ENCODE measurements at places on chromosomes 6 and 20.

DNA sequence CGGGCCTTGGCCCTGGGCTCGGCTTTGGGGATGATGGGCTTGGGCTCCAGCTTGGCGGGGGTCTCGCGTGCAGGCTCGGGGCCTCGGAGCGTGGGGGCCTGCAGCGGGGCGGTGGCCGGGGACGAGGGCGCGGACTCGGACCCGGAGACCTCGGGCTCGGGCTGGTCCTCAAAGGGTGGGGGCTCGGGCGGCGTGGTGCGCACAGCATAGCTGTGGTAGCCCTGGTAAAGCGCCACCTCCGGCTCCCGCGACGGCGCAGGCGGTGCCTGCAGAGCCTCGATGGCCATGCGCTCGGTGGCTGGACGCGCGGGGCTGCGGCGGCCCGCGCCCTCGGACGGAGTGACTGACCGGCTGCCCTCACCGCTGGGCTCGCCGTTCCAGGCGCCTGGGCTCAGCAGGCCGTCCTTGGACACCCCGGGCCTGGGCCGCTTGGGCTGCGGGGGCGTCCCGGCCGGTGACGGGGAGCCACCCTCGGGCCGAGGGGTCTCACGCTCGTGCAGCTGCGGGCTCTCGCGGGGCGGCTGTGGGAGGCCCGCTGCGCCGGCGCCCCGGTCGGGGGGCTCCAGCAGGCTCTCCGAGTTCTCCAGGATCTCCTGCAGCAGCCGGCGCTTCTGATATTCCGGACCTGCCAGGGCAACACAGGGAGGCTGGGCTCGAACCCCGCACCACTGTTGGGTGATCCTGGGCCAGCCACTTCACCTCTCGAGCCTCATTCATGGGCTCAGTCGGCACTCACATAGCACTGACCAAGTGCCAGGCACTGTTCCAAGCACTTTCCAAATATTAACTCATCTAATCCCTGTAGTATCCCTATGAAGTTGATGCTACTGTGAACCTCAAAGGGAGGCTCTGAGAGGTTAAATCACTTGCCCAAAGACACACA, 71.0 kb downstream of the JPH2 start:
- no peak for DNase-seq

DNA sequence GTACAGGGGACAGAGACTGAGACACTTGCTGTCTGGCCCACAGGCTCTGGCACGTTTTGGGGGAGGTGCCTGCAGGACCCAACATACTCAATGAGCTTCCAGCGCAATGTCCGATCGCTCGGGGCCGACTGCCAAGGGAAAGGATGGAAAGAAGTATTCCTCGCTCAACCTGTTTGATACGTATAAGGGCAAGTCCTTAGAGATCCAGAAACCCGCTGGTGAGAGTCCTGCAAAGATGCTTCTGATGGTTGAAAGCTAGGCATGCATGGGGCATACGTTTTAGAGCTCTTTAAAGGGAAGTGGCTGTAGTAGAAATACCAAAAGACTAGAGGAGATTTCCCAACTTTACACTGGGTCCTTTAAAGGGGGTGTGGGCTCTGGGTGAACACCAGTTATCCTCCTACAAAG, 2.2 kb downstream of the PRRC2A start:
- DNase-seq: no peak

DNA sequence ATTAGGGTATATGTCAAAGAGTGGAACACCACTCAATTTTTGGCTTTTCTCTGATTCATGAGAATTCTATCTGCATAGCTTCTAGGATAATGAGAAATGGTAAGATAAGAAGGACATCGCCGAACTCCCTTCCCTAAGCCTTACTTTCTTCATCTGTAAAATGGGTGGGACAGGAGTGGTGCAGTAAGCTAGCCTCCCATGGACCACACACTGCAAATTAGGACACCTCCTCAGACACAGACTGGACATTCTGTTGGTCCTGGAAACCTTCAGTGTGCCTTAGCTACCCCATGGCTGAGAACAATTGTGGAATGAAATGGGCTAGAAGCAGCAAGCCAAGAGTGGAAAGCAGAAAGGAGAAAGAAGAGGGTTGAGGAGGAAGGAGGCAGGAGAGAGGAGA, 89.6 kb downstream of the BMP7 start:
- DNase-seq: no peak

GRCh38 chr20:51487565-51488268, 54.8 kb downstream of the NFATC2 start:
- no peak for DNase-seq

DNA sequence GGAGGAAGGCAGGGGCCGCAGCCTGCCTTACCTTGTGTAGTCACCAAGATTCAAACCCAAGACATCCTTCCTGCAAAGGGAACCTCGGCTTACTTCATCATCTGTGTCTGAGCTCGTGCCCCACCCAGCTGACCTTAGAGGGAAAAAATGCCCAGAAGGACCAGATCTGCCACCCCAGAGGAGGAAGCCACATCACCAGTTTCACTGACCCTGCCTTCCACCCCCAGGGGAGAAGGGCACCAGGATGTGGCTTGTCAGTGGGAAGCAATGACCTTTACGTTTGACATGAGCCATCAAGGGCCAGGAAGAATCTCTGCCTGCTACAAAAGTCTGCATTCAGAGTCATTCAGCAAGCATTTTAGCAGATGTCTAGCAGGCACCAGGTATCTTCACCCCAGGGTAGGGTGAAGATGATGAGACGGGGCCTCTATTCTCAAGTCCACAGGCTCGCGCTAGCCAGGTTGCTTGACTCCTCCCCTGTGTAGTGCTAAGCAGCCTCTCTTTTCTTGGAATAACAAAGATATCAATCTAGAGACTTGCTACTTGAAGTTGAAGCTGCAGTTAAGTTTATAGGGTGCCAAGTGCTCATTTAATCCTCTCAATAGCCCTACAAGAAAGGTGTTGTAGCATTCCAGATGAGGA, 28.1 kb downstream of the HM13 start:
- DNase-seq: no peak

GRCh38 chr6:51839726-51840374, 247.6 kb downstream of the PKHD1 start:
- DNase-seq: no peak

DNA sequence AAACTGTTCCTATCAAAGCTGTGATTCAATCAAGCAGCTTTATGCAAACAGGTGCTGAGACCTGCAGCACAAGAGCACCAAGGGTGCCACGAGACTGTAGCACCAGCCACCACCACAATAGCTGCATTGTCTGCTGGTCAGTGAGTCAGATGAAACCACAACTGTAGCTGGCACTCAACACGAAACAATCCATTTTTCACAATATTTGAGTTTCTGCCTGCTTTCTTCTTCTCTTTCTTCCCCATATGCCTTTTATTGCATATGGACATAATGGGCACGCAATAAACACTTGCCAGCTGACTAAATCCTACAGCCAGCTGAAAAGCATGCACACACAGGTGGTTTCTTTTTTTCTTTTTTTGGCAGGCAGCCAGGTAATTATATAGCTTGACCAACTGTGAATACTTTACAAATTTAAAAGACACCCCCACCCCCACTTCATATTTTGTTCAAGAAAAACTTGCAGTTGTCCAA, 16.6 kb downstream of the SLC2A12 start:
- DNase-seq: no peak

DNA sequence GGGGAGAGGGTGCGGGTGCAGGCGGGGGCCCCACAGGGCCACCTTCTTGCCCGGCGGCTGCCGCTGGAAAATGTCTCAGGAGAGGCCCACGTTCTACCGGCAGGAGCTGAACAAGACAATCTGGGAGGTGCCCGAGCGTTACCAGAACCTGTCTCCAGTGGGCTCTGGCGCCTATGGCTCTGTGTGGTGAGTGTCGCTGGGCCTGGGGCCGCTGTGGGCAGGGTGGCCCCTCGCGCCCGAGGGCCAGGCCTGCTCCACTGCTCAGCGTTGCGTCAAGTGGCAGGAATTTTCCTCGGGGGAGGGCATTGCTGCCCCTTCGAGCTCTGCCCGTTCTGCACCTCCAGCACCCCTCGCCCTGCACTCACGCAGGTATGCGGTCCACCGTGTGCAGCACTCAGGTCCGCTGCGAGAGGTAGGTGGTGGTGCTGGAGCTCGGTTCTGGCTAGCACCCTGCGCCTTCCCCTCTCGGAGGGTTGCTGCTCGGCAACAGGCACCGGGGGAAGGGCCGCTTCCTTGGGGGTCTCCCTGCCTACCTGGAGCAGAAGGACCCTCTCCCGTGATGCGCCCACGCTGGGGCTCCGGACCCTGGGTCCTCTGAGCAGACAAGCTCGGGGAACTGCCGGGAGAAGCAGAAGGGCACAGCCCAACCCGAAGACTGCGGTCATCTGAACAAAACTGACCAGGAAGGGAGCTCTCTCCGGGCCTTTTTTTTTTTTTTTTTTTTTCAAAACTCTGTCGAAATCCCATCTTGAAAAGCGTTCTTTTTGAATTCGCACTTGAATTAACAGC, 674 bp downstream of the MAPK14 start:
- peak; percentile 31 for DNase-seq

GRCh38 chr20:37257988-37258387, 3.6 kb downstream of the GHRH start:
- DNase-seq: no peak

- peak; percentile 12 for DNase-seq
Observed at GRCh38 chr6:131807644-131808459, at the start of gene ENPP1. Gene ENPP1, plus strand, starts transcription at chr6:131808020. Its CDS starts 16 bp downstream, at chr6:131808036.

GRCh38 chr6:111207141-111207858, 120.0 kb downstream of the SLC16A10 start:
- DNase-seq: no peak

- DNase-seq: no peak
Observed at GRCh38 chr6:101212640-101213039, 180.9 kb upstream of the GRIK2 start.

GRCh38 chr20:1555952-1556351, 1.6 kb downstream of the SIRPD start:
- DNase-seq: no peak

DNA sequence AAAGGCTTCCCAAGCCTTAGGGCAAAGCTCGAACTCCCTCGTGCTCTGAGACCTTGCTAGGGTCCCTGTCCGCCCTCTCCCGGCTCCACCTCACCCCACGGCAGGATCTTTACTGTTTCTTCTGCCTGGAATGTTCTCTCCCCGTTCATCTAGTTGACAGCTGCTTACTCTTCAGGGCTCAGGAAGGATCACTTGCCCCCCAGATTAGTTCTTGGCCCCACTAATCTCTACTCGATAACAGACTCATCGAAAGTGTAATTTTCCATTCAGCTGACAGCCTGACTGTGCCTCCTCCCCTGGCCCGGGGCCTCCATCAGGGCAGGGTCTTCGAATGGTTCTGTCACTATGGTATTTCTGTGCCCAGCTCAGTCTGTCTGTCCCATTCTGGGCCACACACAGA, 3.1 kb downstream of the MAP1LC3A start:
- no peak for DNase-seq

DNA sequence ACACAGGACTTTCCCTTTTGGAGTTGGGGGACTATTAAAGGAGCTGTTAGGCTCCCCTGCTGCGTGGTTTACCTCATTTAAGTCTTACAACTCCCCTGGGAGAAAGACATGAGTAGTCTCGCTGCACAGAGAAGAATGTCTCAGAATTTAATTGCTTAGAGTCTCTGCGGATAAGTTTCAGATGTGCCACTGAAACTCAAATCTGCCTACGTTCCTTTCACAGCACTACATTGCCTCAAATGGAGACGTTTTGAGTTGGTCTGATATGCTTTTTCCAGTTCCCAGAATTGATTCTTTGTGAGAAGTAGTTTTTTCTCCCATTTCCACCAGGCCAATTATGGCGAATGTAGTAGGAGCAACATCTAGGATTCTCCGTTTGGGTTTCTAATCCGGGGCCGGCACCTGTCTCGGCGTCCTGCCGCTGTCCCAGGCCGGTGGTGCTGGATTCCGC, 532 bp upstream of the SLC35F1 start:
- no peak for DNase-seq

- peak; percentile 34 for DNase-seq
Observed at GRCh38 chr6:54717849-54718455, 128.6 kb upstream of the FAM83B start.

DNA sequence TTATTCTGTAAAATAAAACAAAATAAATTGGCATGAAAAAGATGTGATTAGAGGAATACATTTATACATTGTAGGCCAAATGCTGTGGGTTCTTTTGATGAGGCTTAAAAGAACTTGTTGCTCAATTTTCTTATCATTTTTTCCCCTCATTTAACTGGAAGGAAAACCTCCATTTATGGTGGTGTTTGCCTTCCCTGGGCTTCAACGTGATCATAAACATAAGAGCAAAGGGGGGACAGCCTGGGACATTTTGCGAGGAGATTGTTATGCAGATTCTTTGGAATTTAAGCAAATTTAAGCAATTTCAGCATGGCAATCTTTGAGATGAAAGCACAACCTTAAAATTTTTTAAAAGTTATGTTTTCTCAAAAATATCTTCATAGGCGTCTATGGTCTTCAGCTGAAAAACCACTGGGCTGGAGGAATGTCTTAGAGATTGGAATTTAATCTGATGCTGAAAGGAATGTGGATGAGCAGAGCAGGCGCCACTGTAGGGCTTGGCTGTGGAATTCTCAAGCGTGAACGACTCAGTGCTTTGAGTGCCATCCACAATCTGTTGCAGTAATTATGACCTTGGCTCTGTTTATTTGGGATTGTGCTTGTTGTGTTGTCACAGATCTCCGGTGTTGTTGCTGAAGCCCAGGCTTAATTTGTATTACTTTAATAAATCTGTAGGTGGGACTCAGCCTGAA, 149.4 kb upstream of the MLIP start:
- DNase-seq: no peak

GRCh38 chr20:20837574-20838021, 125.2 kb upstream of the RALGAPA2 start:
- DNase-seq: peak; percentile 3

DNA sequence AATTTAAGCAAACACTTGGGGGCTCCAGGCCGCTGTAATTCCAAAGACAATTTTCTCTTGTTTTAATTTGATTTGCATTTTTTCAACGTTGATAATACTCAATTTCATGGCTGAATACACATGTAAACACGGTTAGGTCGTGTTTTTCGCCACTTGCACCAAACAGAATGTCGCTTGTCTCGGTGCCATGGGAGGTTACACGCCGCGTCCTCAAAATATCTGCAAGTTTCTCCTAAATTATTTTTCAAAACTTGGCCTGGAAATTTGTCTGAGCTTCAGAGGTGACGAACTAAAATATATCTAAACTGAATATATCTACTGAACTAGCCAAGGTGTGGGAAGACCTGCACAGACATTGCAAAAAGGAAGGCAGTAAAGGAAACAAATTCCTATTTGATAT, 15.0 kb downstream of the FOXA2 start:
- no peak for DNase-seq

GRCh38 chr6:64012351-64013001, 376.9 kb downstream of the PHF3 start:
- DNase-seq: no peak

Data from activated CD4-positive, alpha-beta T cell treated with anti-CD3 and anti-CD28 coated beads, Interleukin-2, amount 50 U/mL, for 4 hours (primary cell).